ENCODE measurements at places on chromosomes 7 and 10.

DNA sequence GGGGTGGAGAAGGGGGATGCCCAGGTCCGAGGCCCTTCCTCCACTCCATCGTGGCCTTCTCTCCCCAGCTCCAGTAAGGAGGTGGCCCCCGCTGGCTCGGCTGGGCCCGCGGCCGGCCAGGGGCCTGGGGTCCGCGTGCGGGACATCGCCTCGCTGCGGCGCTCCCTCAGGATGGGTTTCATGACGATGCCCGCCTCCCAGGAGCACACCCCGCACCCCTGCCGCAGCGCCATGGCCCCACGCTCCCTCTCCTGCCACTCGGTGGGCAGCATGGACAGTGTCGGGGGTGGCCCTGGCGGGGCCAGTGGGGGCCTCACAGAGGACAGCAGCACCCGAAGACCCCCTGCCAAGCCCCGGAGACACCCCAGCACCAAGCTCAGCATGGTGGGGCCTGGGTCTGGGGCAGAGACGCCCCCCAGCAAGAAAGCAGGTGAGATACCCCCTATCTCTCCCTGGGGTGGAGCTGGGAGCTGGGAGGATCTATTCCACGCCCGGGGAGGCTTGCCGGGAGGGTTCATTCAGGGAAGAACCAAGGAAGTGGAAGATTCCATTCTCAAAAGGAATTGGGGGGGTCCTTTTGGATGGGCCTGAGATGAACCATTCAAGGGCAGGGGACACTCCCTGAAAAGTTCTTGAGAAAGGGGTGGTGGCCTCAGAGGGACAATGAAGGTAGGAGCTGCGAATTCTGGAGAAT is 3.2 kb downstream of the NYAP1 start:
- DNase-seq = no peak

- no peak for DNase-seq
Observed at GRCh38 chr10:78349165-78349516, 315.5 kb downstream of the RPS24 start.

- no peak for DNase-seq
Observed at GRCh38 chr10:118760265-118760664, 5.5 kb upstream of the CACUL1 start.

GRCh38 chr7:107387573-107388219 is 82.2 kb upstream of the GPR22 start:
- no peak for DNase-seq

DNA sequence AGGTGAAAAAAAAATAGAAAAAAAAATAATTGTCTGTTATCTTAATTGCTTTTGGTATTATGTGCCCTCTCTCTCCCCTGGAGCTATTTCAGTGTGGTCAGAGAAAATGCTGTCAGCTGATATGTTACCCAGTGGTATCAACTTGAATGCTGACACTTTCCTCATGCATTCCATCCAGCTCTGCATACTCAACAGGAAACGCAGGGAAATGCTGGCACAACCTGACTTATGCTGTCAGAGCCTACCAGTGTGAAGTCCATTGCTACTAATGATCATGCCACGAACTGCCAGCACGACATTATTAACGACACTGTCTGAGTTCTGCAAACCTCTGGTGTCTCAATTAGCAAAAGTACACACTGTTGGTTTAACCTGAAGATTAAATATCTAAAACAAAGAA is 182.8 kb downstream of the ZWINT start:
- DNase-seq = no peak

- DNase-seq = no peak
Observed at GRCh38 chr10:6833458-6834011, 253.5 kb upstream of the PRKCQ start.

DNA sequence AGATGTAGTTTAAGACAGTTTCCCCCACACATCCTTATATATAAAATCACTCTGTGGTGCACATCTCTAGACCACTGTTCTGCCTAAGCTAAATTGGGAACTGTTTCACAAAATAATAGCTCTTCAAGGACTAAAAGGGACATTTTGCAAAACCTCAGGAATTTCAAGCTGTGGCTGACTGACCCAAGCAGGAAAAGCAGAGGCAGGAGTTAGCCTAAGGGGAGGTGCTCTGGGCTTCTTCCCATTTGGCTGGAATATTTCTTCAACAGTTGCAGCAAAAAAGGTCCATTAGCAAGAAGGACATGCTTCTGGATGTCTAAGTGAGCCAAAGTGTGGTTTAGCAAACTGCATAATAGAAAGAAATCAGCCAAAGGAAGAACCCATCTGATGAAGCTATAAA is 551.2 kb upstream of the ANKRD30A start:
- no peak for DNase-seq

- no peak for DNase-seq
Observed at GRCh38 chr7:121369462-121369861, 26.6 kb downstream of the FAM3C start.

GRCh38 chr7:151366880-151367222 is 25.2 kb downstream of the NUB1 start:
- DNase-seq = no peak

DNA sequence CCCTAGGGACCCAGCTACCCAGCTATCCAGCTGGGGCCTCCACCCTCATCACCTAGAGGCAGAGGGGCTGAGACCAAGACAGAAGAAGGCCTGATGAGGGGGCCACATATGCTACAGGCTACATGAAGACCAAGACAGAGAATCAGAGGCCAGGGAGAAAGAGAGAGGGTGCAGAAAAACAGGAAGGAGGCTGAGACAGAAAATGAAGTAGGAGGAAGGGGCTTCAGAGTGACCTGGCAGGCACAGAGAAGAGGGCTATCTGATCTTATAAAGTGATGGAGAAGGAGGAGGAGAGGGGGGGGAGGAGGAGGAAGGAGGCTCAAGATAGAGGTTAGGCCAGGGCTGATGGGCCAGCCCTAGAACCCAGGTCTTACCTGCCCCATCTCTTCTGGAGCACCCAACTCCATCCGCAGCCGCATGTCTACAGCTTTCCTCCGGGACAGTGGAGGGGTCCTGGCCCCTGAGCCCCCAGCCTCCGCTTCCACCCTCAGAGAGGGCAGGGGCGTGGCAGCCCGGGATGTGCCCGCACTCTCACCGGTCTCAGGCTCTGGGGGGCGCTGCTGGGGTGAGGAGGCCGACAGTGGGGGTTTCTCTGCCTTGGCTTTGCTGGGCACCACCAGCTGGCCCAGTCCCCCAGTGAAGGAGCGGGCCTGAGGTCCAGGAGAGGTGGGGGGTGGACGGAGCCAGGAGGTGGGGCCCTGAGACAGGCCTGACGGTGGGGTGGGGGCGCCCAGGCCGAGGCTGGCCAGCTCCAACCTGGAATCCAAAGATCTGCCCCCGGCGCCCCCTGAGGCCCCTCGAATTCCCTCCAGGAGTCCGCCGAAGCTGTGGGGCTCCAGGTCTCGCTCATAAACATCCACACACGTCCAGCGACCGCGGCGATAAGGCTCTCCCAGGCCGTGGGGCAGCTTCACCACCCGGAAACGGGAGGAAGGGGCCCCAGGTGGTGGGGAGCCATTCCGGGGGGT is 1.8 kb downstream of the TSC22D4 start:
- DNase-seq = peak; percentile 71

DNA sequence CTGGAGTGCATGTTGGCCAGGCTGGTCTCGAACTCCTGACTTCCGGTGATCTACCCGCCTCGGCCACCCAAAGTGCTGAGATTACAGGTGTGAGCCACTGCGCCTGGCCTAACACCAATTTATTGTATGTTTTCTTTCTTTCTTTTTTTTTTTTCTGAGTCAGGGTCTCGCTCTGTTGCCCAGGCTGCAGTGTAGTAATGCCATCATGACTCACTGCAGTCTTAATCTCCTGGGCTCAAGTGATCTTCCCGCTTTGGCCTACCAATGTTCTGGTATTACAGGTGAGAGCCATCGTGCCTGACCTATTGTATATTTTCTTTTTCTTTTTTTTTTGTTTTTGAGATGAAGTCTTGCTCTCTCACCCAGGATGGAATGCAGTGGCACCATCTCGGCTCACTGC is 33.8 kb upstream of the UBE2H start:
- no peak for DNase-seq

DNA sequence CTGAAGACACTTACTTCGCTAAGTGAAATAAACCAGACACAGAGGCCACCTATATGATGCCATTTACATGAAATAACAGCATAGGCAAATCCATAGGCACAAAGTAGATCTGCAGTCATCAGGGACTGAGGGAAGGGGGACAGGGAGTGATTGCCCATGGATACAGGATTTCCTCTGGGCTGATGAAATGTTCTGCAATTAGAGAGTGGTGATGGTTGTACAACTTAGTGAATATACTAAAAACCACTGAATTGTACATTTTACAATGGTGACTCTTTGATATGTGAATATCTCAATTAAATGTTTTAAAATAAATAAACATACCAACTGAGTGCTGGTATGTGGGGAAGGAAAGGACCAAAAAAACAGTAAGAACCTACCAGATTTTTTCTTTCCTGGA is 20.4 kb downstream of the PPA1 start:
- DNase-seq = no peak

DNA sequence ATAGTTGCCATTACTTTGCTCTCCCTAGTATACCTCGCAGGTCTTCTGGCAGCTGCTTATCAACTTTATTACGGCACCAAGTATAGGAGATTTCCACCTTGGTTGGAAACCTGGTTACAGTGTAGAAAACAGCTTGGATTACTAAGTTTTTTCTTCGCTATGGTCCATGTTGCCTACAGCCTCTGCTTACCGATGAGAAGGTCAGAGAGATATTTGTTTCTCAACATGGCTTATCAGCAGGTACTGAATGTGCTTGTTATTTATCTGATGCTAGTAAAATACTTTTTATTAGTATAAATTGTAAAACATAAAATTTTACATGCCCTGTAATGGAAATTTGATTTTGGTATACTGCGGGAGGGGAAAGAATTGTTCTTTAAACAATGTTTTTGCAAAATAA is 15.7 kb downstream of the STEAP2 start:
- no peak for DNase-seq

- no peak for DNase-seq
Observed at GRCh38 chr10:11869743-11870460, 46.7 kb downstream of the PROSER2 start.

DNA sequence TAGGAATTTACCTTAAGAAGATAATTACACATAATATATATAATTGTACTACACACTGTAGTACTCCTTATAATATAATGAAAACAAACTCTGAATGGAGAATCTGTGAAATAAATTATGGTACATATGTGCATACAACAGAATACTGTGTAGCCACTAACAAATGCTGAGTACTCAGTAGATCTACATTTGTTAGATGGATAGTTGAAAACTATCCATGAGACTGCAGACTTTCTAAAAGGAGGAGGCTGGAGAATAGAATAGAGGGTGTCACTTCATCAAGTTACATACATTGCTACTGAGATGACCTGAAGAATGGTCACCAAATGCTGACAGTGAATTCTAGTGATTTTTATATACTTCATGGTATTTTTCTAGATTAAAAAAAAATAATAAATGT is 68.7 kb upstream of the OGDHL start:
- no peak for DNase-seq

DNA sequence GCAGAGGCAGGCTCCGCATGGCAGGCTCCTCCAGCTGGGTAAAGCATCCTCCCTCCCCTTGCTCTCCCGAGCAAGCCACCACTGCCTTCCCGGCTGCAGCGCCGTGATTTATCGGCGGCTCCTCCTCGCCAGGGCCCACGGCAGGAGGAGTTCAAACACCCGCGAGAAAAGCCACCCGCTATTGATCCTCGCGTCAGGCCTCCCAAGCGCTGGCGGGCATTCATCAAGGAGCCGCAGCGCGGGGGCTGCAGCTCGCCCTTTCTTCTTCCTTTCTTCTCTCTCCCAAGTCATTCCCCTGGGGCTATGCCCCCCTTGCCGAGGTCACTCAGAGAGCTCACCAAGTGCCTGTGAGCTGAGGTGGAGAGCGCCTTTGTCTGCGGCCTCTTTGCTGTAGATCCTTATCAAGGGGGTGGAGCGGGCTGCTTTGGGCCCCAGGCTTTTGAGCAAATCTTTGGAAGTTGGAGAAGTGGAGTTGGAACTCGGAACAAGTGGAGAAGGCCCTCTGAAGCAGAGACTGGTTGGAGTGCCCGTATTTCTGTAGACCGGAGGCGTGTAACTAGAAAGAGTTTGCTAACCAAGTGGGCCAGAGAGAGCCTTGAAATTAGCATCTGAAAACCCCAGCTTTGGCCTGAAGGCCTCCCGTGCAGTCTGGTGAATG is 107.2 kb upstream of the PPIF start:
- DNase-seq = no peak

GRCh38 chr10:50540069-50540825 is 83.5 kb downstream of the SGMS1 start:
- DNase-seq = peak; percentile 40

- DNase-seq = no peak
Observed at GRCh38 chr10:34908481-34908880, 93.4 kb upstream of the PARD3 start.

DNA sequence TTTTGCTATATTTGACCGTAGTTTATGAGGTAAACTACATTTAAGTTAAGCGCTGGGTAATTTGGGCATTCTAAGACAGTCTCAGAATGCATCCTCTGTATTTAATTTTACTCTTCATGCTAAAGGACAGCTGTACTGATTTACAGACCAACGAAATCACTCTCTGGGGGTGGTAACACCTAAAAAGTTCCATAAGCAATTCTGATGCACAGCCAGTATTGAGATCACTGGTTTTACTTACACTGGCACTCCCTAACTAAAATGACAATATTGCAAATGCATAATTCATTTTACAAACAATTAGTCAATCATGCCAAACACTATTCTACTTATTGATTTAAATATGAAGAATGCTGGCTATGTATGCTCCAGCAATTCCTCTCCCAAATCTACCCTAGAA is 102.3 kb downstream of the SRPK2 start:
- no peak for DNase-seq

DNA sequence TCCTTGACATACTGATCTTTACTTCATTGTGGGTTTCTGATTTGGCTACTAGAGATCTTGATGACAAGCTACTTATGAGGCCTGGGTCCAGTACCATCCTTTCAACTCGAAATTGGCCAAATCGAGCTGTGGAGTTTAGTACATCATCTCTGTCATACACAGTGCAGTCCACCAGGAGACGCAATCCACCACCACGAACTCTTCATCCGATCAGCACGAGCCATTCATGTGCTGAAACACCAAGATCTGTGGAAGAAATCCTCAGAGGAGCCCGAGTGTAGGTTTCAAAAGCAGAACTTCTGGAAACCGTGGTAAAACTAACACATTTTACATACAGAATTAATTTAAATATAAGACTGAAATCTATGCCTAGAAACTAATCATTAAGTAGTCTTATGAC is 14.2 kb downstream of the DNAJC9 start:
- no peak for DNase-seq

DNA sequence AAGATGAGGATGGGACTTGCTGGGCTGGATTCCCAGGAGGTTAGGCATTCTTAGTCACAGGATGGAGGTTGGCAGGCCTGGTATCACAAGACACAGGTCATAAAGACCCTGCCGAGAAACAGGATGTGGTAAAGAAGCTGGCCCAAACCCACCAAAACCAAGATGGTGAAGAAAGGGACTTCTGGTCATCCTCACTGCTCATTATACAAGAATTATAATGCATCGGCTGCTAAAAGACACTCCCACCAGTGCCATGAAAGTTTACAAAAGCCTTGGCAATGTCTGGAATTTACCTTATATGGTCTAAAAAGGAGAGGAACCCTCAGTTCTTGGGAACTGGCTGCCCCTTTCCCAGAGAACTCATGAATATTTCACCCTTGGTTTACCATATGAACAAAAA is 345.5 kb upstream of the POM121L12 start:
- no peak for DNase-seq

All from activated T-cell treated with anti-CD3 and anti-CD28 coated beads, Interleukin-2, amount 50 U/mL, for 72 hours (primary cell).